NCI-H446 treated with DMSO at 0.1 percent for 48 hours (cell line): ENCODE measurements at places on chromosomes 3 and 15.
A peak's percentile ranks its signal among the peaks of the same experiment; 100 is the strongest.

DNA sequence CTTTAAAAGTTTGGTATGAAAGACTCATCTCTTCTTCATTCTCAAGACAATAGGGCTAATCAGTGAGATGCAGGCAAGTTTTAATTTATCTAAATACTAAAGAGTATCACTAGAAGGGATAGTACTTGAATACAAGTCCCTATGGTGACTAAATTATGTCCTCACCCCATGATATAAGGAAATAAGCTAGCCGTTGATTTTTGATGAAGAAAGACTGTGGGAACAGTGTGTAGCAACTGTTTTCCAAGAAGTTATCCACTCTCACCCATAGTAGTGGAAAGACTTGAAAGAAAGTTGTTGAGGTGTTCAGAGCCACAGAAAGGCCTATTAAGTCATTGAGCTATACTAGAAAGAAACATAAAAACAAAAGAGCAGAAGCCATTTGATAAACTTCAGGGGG lies 36.7 kb downstream of the PIK3CA start:
- no peak for DNase-seq

GRCh38 chr15:43828061-43828657 lies 1.4 kb downstream of the WDR76 start:
- no peak for DNase-seq

DNA sequence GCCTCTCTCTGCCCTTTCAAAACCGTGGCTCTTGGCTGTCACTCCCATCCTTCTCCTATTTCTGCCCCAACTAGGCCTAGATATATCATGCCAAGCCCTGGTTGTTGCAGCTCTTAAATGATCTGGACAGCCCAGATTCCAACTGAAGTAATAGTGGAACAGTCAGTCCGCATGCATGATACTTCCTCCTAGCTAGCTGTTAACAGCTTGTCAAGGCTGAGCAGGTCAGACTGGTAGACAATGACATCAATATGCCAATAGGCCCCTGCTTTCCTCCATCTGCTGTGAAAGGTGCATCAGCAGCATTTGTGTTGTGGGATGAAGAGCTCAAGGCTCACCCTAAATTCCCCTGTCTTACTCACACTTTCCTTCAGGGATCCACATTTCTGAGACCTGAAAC lies 527.7 kb upstream of the TGFBR2 start:
- peak; percentile 52 for DNase-seq

DNA sequence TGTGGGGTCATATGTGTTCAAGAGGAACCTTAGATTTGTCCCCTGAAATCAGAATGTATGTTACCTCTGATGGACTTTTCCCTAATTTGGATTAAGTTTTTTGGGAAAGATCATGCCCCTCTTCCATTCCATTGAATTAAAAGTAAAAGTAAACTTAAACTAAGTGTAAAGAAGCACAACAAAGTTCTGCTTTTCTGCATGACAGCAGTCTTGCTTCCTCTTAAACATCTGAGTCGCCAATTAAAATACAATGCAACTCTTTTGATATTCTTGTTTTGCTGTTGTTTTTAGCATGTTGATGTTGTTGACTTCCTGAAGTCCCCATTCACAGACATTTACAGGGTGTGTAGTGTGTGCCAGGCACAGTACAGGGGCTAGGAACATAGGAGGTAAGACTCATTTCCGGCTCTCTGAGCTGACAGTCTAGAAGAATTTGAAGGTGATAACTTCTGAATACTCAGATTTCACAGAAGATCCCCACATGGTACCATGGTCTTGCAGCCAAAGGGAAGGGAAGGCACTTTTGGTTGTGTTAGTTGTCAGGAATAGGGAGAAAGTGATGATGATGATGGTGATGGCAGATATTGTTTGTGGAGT lies 45.0 kb downstream of the USP13 start:
- DNase-seq = no peak

- no peak for DNase-seq
Measured at GRCh38 chr3:147651107-147651778, 242.1 kb downstream of the ZIC1 start.

DNA sequence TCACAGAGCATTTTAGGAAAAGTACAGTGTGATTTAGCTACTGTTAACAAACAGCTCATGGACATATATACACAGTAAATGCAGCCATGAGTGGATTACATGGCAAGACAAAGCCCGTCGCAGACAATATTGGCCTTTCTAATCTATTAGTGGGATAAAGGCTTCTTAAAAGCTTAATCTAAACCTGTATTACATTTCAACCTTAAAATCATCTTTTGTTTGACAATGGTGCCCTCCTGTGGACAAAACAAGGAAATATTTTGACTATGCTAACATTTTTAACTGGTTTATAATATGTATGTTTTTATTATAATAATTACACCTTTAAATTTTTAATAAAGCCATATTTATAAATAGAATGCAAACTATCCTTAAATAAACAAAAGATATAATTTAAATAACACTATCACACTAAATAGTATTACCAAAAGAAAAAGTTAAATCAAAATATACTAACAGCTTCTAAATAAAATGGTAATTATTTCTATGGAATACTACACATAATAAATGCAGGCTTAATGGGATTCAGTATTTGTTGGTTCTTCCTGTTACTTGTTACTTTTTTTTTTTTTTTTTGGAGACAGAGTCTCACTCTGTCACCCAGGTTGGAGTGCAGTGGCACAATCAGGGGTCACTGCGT lies 38.6 kb downstream of the TAFA4 start:
- no peak for DNase-seq

GRCh38 chr3:115284980-115285379 lies 137.9 kb upstream of the ZBTB20 start:
- DNase-seq = no peak

GRCh38 chr3:159804726-159805410 lies 183.8 kb upstream of the IL12A start:
- DNase-seq = peak; percentile 59

- DNase-seq = no peak
Measured at GRCh38 chr3:127374086-127375010, 86.5 kb upstream of the PRR20G start.

DNA sequence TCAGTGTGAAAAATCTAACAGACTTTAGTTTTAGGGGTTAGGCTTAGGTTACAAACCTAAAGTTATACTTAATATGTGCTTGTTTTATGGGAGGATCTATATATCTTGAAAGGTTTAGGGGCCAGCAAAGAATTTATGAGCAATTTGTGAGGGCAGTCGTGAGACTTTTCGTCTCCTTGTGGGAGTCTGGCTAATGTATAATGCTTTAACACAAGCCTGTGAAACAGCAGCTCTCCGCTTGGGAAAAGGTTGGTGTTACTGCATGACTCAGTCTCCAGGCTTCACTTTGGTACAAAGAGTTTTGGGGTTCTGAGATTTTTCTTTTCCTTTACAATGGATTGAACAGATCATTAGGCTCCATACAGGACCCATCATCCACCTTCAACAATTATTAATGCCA lies 79.0 kb upstream of the MFGE8 start:
- DNase-seq = no peak

DNA sequence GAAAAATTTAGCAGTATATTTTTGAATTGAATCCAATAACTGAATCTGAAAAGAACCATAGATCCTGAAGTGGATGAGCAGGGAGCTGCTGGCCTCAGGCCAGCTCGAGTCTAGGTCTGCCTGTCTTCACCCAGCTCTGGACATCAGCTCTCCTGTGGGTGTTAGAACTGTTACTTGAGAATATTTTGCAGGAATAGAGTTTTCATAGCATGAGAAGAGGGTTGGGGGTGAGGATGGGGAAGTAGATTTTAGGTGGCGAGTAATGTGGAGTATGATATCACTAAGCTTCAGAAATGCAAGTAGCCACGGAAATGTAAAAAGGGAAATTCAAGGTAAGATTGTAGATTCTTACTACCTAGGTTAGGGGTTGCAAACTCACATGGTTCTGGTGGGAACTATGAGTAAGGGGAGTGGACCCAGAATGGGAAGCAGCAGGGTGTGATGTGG lies 6.2 kb downstream of the RAB8B start:
- DNase-seq = peak; percentile 33

GRCh38 chr3:114760679-114761078 lies 386.4 kb downstream of the ZBTB20 start:
- DNase-seq = no peak

DNA sequence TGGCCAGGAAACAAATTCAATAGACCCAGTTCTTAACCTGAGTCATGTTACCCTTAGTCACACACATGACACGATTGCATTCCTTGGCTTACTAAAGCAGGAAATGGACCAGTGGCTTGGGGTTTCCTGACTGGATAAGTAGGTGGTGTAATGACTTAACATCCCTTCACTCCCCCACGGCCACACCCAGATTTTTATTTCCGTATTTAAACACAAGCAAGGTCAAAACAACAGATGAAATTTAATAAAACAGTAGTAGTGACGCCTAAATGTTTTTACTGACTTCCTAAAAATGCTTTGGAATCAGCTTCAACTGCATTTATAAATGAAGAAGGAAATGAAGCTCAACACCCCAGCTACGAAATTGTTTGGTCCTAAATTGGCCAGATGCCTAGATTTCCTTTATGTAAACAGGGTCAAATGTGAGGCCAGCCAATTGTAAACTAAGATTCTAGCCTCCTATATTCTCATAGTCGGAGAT lies 324.3 kb downstream of the CHST2 start:
- DNase-seq = no peak

- no peak for DNase-seq
Measured at GRCh38 chr3:137294139-137294538, 336.4 kb downstream of the IL20RB start.

DNA sequence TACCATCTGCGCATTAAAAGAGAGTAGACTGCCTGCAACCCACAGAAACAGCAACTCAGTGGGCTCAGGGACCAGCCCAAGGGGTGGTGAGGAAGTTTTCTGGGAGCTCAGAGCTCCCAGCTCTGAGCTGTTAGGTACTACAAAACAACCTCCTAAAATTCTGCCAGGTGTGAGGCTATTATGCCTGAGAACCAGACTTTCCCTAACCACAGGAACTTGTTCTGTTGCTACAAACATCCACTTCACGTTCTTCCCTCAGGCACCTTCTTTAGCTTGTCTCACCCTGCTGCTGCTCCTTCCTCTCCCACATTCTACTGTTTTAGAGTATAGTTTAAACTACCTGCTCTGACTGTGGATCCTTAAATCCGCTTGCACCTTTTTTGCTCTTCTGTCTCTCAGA lies 399.4 kb downstream of the ROBO1 start:
- no peak for DNase-seq
